ENCODE measurements at places on chromosomes 13 and 19. TPM values are rescaled to one million over a fixed set of nuclear protein-coding genes. Genes with fewer than 3 reads are reported as not detected.

DNA sequence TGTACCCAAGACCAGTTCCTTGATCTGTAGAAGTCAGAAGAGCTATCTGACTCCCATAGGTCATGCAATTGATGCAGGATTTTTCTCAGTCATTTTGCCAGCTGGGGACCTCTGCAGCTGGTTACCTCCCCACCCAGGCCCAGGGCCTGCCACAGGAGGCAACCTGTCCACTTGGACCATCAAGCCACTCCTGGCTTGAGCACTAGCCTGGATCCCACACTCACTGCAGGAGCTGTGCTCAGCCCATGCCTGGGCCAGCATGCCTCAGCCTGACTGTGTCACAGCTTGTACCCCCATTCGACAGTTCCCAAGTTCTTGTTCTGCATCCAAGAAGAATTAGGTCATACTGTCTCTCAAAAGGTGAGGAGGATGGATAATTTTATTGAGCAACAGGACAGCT, 189.4 kb downstream of the PCDH17 start:
- no peaks in the 10 kb centered on the region for H3K27me3 ChIP-seq
- H3K36me3 ChIP-seq, result no peaks in the 10 kb centered on the region
- no peak overlapping the region for H3K27ac ChIP-seq

GRCh38 chr19:10126213-10126639, 6.5 kb upstream of the EIF3G start:
- peaks cover 7% of the 10 kb centered on the region for H3K36me3 ChIP-seq
- H3K4me3 ChIP-seq, result no peak overlapping the region
- no peaks in the 10 kb centered on the region for H3K27me3 ChIP-seq

HSD17B14 gene
- 0.64 TPM for total RNA-seq

CEACAM4 gene
- total RNA-seq, result not detected

SELENOV gene
- total RNA-seq, result not detected

Measured in activated T-helper 1 cell treated with anti-CD3 and anti-CD28 coated beads, Interleukin-12 subunit alpha, Interleukin-12 subunit beta, Interleukin-2, Interleukin-4 antibody, amounts not matched to agents 30 ng/mL and 10 ng/mL and 1 ng/mL, durations not matched to agents 14 hours and 24 hours and 36 hours (primary cell).